ENCODE measurements at places on chromosomes 4 and X. TPM values are rescaled to one million over a fixed set of nuclear protein-coding genes. Genes with fewer than 3 reads are reported as not detected.

GRCh38 chrX:49710744-49711319 lies 15.0 kb upstream of the PAGE1 start:
- no peak for DNase-seq

DNA sequence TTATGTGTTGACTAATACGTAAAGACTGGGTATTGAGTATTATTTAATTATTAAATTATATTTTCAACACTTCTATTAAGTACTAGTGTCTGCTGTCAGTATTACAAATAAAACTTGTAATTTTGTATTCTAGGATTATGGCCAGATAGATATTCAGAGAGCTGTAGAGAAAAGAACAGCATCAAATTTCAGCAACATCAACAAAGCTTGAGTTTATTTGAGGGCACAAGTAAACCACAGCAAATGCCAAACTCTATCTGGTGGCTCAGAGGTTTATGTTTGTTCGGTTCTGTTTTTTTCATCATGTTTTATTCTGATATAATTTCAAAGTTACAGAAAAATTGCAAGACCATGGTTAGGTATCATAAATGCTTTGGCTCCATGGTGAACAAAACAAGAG lies 1530.5 kb downstream of the PCDH18 start:
- peak; percentile 35 for DNase-seq

DNA sequence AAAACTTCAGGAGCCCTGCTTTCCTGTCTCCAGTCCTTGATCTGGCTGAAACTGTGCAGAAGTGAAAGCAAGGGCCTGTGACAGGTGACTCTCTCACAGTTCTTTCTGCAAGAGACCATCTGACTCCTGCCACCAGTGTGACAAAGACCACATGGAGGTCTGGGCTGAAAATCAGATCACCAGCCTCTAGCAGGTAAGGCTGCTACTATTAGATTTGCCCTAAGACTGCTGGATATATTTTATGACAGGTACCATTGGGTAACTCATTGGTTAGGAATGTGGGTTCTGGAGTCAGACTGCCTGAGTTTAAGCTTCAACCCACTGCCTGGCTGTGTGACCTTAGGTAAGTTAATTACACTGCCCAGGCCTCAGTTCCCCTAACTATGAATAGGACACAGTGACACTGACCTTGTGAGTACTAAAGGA lies 163.3 kb upstream of the SLC7A11 start:
- no peak for DNase-seq

GRCh38 chr4:16417198-16417597 lies 190.9 kb upstream of the TAPT1 start:
- no peak for DNase-seq

GRCh38 chr4:76105652-76106051 lies 31.1 kb downstream of the ART3 start:
- no peak for DNase-seq

- no peak for DNase-seq
Observed at GRCh38 chrX:48715072-48715471, 18.5 kb downstream of the SUV39H1 start.

DNA sequence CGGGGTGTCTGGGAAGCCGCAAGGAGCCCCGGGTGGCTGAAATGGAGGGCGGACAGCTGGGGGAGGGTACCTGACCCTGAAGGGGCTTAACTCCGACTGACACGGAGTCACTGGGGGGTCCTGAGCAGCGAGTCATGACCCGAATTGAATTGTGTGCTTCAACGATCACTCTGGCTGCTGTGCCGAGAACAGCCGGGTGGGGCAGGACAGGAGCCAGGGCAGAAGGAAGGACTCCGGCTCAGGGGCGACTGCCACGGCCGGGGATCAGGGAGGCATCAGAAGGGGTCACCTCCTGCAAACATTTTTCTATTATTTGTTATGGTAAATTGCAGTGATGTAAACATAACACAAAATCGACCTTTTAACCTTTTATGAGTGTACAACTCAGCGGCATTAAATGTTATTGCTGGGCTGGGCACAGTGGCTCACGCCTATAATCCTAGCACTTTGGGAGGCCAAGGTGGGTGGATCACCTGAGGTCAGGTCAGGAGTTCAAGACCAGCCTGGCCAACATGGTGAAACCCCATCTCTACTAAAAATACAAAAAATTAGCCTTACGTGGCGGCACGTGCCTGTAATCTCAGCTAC lies 21.6 kb downstream of the ZFYVE28 start:
- no peak for DNase-seq

- DNase-seq, result no peak
Observed at GRCh38 chr4:107243141-107243781, 207.1 kb upstream of the DKK2 start.

GRCh38 chr4:175916626-175917351 lies 104.7 kb upstream of the GPM6A start:
- DNase-seq, result no peak

GRCh38 chr4:154683956-154684681 lies 59.7 kb upstream of the LRAT start:
- no peak for DNase-seq

ABCB7 gene
- 37.9 TPM for total RNA-seq

F11 gene
- total RNA-seq, result not detected

ZNF827 gene
- total RNA-seq, result 6.7 TPM
